Activated T-helper 2 cell treated with anti-CD3 and anti-CD28 coated beads, Interferon-gamma antibody, Interleukin-2, Interleukin-4, amounts not matched to agents 10 μg/mL and 5 μg/mL and 100 μg/mL, durations not matched to agents 14 hours and 24 hours and 36 hours (primary cell): ENCODE measurements at places on chromosomes 7 and 10. TPM values are rescaled to one million over a fixed set of nuclear protein-coding genes. Genes with fewer than 3 reads are reported as not detected.

Gene COMMD3
- 92.1 and 105 TPM in 2 replicates for total RNA-seq

Gene LRRC72
- total RNA-seq = not detected in 2 replicates

Gene NUP42
- 52.2 and 54.0 TPM in 2 replicates for total RNA-seq

Gene OR13A1
- total RNA-seq = not detected in 2 replicates

Gene HOXA4
- not detected in 2 replicates for total RNA-seq

Gene CADPS2
- not detected in 2 replicates for total RNA-seq

Gene RAMP3
- 0.14 TPM in 2 replicates for total RNA-seq

Gene AGR2
- not detected in 2 replicates for total RNA-seq

Gene CACNB2
- total RNA-seq = 1.1 and 1.6 TPM in 2 replicates

DNA sequence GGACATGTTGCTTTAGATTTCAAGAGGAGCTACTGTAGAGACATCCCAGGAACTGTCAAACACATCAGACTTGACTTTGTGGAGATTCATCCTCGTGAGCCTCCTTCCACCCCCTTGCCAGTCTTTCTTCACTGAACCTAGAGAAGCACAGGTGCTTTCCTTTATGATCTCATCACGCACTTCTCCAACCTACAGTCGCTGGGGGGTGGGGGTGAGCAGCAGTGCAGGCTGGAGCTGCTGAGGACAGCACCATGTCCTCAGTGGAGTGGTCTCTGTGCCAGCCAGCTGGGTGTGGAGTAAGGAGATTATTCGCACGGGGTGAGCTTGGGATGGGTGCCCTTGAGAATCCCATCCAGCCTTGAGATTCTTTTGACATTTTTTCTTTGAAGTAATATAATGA, 88.1 kb downstream of the VOPP1 start:
- H3K27me3 ChIP-seq = no peaks in the 10 kb centered on the region
- H3K4me1 ChIP-seq = peaks cover 24% of the 10 kb centered on the region
- H3K4me3 ChIP-seq = no peak overlapping the region

DNA sequence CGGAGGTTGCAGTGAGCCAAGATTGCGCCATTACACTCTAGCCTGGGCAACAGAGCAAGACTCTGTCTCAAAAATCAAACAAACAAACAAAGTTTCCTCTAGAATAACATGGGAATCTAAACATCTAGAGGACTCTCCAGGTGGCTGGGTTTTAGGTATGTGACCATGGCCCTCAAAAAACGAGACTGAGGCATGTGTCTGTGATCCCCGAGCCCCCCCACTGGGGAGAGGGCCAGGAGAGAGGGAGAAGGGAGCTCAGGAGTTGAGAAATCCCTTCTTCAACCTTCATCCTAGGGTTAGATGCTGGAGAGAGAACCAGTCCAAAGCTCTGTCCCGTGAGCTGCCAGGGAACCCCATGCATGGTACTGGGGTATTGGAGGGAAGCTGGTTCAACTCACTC, 188.0 kb upstream of the LYZL2 start:
- no peak overlapping the region for H3K27ac ChIP-seq
- no peaks in the 10 kb centered on the region for H3K36me3 ChIP-seq
- no peak overlapping the region for H3K4me3 ChIP-seq
- no peak for DNase-seq
- H3K4me1 ChIP-seq = peaks cover 29% of the 10 kb centered on the region

DNA sequence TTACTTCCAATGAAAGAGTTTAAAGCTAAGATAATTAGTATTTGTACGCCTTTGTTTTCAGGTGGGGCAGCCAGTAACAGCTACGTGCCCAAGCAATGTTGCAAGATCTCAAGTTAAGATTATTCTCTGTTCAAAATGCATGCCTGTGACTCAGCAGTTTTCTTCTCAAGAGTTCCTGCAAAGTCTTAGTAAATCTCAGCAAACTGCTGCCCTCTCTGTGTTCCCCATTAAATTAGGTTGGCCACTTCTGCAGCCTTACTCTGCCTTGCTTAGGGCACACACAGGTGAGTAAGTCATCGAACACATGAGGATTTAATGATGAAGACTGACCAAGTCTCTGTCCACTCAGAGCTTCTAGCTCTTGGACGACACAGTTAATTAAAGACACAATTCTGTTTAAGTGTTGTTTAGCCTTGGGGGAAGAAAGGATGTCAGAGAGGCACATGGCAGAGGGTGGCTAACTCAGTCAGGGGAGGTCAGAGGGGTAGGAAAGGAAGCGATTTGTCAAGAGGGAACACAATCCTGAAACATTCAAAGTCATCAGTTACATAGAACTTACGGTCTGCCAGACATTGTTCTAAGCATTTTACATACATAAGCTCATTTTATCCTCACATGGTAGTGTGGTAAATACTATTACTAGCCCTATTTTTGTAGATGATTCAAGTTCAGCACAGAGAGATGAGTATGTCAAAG, 20.2 kb upstream of the SLC35G1 start:
- DNase-seq = no peak
- H3K27me3 ChIP-seq = peaks cover 26% of the 10 kb centered on the region
- no peaks in the 10 kb centered on the region for H3K4me1 ChIP-seq
- no peak overlapping the region for H3K27ac ChIP-seq
- no peak overlapping the region for H3K4me3 ChIP-seq

DNA sequence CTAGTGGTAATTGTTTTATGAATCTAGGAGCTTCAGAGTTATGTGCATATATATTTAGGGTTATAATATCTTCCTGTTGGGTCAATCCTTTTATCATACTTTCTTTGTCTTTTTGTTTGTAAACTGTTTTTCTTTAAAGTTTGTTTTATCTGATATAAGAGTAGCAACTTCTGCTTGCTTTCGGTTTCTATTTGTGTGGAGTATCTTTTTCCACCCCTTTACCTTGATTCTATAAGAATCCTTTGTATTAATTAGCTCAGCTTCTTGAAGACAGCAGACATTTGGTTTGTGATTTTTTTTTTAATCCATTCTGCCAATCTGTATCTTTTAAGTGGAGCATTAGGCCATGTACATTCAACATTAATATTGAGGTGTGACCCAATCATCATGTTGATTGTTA, 9.3 kb downstream of the CASP7 start:
- no peaks in the 10 kb centered on the region for H3K27me3 ChIP-seq
- peak overlapping the region; percentile 24 for H3K4me3 ChIP-seq
- peaks cover 33% of the 10 kb centered on the region for H3K4me1 ChIP-seq
- peak overlapping the region; percentile 26 for H3K27ac ChIP-seq
- peaks cover 90% of the 10 kb centered on the region for H3K36me3 ChIP-seq
- DNase-seq = no peak

- DNase-seq = no peak
- H3K36me3 ChIP-seq = no peaks in the 10 kb centered on the region
- no peak overlapping the region for H3K4me3 ChIP-seq
Measured at GRCh38 chr10:128869101-128869749, 597.8 kb upstream of the MGMT start.

DNA sequence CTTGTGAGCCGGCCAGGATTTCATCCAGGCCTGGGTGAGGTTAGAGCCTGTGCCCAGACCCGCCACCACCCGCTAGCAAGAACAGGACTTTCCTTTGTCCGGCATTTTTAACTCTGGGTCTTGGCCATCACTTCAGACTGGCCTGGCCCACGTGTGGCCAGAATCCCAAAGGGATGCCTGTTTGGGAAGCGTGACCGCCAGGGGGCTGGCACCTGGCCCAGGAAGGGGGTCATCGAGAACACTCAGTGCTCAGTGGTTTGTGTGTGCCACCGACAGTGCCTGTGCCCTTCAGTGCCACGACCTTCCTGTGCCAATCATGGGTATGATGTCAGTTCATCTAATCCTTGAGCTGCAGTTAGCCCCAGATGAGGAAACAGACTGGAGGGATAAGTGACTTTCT, 85.0 kb downstream of the ZMIZ1 start:
- H3K36me3 ChIP-seq = no peaks in the 10 kb centered on the region
- no peak overlapping the region for H3K4me3 ChIP-seq
- H3K4me1 ChIP-seq = peaks cover 14% of the 10 kb centered on the region
- no peaks in the 10 kb centered on the region for H3K27me3 ChIP-seq
- DNase-seq = no peak
- H3K27ac ChIP-seq = no peak overlapping the region

DNA sequence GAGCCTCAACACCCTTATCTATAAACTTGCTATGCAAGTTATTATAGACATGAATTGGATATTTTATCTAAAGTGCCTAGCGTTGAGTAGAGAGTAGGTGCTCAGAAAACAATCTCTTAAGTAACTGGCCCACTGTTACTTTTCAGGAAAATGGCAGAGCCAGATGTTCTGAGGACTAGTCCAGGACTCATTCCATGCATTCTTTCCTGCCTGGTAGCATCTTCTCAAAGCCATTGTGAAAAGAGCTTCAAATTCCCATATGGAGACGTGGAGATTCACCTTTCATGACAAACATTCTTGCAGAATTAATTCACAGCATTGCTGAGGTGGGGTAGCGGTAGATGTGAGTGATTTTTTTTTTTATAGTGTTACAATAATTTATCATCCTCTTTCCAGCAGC, 35.9 kb upstream of the ITPRID1 start:
- no peak overlapping the region for H3K27ac ChIP-seq
- DNase-seq = no peak
- no peaks in the 10 kb centered on the region for H3K4me1 ChIP-seq
